ENCODE measurements at places on chromosomes 4 and X. TPM values are rescaled to one million over a fixed set of nuclear protein-coding genes. Genes with fewer than 3 reads are reported as not detected.
A peak's percentile ranks its signal among the peaks of the same experiment; 100 is the strongest.

- no peak for DNase-seq
Observed at GRCh38 chrX:70527610-70528345, 83.1 kb downstream of the DLG3 start.

GRCh38 chrX:139077281-139078250 is 366.0 kb upstream of the FGF13 start:
- no peak for DNase-seq

DNA sequence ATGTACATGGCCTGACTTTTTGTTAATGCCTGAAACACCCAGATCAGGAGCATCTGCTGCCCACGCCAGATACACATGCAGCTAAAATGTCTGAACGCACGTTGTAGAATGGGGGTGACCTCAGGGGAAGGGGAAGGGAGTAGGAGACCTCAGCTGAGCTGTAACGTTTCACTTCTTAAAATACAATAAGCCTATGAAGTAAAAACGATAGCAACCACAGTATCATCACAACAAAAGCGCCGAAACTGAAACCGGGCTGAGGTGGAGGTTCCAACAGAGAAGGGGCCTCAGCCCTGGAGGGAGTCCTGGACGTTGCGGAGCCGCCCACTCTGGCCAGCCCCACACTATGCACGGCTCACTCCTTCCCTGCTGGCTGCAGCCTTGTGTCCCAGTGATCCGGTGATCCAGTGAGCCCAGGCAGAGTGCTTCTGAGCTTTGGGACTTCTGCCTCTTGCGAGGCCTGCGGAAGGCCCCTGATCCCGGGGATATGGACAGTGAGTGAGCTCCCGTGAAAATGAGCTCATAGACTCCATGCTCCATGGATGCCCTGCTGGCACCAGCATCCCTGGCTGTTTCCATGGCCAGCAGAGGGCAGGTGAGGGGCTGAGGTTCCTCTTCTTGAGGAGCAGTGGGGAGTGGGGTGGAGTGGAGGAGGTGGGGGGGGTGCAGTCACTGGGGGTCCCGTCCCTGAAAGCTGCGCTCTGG is 52.0 kb downstream of the HMX1 start:
- DNase-seq = no peak

DNA sequence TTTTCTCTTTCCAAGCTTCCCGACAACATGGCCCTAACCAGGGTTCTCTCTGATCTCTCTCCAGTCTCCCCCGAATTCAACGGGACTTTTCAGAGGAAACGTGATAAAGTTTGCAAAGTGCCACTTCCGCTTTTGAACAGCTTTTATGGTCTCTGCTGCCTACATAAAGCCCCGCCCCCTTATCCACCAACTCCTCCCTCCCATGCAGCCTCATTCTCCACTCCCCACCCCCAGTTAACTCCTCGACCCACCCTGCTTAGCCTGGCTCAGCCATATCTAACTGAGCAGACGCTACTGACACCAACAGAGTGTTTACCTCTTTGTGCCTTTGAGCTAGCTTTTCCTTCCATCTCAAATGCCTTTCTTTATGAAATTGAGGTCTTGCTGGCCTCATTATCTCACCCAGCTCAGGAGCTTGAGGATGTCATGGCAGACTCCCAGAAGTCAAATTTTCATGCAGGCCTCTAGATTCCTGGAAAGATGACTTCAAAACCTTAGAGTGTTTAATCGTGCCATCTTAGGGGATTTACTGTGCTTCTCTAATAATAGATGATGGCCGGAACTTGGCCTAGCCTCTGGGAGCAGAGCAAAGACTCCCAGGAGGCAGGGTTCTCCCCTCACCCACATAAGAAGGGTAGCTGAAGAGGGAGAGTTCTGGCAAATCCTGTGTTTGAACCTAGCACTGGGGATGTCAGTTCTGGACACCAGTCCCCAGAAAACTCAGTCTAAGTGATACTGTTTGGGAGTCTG is 606.0 kb downstream of the BCOR start:
- DNase-seq = no peak

DNA sequence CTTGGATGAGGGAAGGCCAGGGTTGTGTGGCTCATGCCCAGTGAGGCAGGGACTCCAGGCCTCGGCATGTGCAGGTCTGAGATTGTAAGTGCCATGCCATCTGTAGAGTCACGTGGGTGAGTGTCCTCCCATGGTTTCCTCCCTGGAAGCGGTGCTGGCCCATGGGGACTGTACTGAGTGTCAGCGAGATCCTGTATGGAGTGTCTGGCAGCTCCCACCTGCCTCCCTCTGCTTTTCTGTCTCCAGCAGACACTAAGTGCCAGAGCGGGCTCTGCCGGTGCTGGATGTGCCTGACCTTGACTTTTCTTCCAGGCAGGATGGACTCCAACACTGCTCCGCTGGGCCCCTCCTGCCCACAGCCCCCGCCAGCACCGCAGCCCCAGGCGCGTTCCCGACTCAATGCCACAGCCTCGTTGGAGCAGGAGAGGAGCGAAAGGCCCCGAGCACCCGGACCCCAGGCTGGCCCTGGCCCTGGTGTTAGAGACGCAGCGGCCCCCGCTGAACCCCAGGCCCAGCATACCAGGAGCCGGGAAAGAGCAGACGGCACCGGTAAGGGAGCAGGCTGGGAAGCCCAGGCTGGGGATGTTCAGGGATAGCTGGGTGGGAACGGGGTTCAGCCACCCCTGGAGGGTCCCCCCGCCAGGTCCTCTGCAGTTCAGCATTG is 7.6 kb downstream of the WFS1 start:
- no peak for DNase-seq

DNA sequence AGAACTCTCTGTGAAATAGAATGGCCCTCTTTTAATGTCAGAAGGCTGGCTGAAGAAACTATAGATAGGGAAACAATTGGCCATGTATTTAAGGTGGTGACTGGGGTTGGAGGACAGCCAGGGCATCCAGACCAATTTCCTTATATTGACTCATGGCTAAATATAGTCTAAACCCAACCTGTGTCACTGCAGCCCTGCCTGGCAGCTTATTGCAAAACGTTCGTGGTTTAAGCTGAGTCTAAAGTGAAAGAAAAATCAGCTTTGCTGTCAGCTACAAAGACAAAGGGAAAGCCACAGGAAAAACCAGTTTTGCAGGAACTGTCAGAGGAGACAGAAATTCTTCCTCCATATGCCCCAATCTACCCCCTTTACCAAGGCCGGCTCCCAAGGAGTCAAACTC is 902.8 kb upstream of the NDST4 start:
- DNase-seq = no peak

- DNase-seq = peak; percentile 51
Observed at GRCh38 chr4:86452924-86453531, 93.2 kb upstream of the MAPK10 start.

DNA sequence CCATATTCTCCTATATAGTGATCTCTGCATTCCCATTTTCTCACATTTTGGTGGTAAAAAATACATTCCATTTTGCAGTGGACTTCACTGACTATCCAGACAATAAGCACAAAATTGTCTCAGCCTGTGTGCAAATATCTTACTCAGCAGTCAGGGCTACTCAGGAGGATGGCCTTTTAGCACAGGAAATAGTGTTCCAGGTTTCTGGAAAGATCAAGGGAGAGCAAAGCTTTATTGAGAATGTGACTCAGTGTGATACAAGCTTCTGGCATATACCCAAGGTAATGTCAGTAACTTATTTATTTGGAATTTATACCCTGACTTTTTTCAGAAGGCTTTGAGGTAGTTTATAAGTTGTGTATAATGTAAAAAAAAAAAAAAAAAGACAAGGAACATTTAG is 233.4 kb downstream of the TEX13A start:
- no peak for DNase-seq

- no peak for DNase-seq
Observed at GRCh38 chr4:54661686-54662085, 3.9 kb downstream of the KIT start.

GRCh38 chrX:5891378-5891777 is 337.3 kb downstream of the NLGN4X start:
- no peak for DNase-seq

GRCh38 chr4:86544310-86544966 is 49.7 kb upstream of the PTPN13 start:
- no peak for DNase-seq

DNA sequence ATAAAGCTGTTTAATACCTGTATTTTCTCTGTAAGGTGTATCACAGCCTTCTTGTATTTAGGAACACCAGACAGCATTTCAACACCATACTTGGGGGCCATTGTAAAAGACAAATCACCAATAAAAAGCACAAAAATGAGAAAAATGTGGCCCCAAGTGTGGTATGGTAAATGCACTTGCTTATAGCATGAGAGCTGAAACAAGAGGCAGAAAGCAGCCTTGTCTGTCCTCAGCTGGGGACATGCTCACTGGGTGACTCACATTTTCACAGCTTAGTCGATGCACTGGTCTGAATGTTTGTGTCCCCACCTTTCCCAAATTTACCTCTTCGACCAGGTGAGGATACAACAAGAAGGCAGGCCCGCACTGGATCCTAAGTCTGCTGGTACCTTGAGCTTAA is 639.7 kb upstream of the AGA start:
- no peak for DNase-seq

- DNase-seq = no peak
Observed at GRCh38 chrX:65668377-65669310, 1.2 kb downstream of the MSN start.

DNA sequence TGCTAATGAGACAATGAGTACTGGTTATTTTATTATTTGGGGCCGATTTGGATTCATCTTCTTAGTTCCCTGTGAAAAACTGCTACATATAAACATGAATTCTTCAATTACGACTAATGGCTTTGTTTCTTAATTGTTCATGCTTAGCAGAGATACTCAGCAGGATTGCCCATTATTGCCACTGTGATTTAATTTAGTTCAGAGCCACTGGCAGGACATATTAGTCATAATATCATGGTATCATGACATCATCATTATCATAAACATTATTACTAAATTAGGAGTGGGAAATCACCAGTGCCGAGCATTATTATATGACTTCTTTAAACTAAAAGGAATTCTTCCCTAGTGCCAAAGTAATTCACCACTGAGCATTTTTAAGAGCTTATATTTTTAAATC is 201.4 kb downstream of the SPOCK3 start:
- DNase-seq = no peak

- DNase-seq = no peak
Observed at GRCh38 chr4:2861631-2862436, 18.2 kb downstream of the ADD1 start.

DNA sequence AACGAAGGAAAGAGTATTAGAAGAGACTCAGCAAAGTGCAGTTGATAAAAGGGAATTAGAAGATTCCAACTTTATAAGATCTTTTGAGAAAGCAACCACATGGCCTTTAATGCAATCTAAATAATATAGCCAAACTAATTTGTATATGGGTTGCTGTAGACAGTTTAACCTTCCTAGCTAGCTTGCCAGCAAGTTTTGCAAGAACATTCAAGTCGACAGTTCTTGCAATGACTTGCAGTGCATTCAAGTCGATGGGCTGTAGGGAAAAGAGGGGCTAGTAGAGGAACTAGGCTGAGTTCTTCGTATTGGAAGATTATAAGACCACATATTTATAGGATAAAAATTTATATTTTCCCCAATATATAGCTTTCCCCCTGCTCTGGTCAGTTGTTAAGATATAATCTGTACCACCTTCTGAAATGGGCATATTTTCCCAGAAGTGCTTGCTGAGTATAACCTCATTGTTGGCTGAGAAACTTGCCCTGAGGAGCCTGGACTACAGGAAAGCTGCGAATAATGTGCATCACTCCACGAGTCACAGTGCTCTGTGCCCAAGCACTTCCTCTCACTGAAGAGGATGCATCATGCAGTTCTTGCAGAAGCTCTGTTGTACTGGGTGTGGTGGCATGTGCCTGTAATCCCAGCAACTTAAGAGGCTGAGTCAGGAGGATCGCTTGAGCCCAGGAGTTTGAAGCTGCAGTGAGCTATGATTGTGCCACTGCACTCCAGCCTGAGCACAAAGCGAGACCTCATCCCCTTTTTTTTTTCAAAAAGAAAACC is 56.7 kb downstream of the DOCK11 start:
- DNase-seq = no peak

- DNase-seq = peak; percentile 84
Observed at GRCh38 chr4:1856071-1856942, at the start of gene LETM1. Gene LETM1 (minus strand): TSS chr4:1856156. CDS start chr4:1855950, 206 bp downstream.

- DNase-seq = no peak
Observed at GRCh38 chr4:5709207-5709575, 832 bp upstream of the EVC2 start.

DNA sequence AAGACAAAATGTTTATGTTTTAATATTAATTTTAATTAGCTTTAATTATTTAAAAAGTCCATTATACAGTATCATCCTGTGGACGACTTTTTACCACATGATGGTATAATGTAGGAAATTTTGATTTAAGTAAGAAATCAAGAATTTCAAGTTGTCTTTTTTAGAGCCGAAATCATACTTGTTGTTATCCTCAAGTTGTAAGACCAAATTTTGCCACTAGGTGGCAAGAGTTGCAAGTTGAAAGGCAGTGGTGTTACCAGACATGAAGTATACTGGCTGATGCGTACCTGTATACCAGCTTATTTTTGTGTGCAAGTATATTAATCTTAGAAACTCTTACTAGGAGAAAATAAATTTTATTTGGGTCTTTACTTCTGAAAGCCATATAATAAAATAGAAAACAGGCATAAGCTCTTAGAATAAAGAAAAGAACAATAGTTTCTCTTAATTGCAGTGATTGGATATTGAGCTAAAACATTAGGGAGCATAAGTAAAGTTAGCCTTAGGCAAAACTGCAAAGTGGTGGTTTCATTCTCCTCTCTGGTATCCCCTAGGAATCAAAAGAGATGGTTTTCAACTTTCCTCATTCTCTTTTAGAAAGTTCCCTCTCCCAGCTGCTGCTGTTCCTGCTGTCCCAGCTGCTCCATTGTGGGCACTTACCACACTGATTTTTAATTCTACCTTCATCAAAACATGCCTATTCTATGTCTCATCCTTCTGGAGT is 118.0 kb upstream of the WDFY3 start:
- peak; percentile 42 for DNase-seq

DNA sequence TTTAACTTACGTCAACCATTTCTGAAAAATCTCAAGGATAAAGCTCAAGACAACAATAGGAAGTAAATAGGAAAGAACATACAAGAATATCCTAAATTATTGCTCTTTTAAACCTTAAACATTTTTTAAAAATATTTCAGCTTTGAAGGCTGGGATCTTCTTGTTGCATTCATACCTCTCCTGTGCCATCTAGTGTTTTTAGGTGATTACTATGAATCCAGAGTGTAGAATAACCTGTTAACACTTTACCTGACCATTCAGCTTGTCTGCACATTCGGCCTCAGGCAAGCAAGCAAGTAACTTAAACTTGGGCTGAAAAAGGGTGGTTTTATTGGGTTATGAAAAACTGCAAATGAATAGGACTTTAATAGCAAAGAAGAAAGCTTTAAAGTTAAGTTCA is 507.8 kb upstream of the INTU start:
- DNase-seq = no peak

Gene RPA4
- 0.12 TPM for polyA plus RNA-seq

Gene MAGEA10
- not detected for polyA plus RNA-seq

Gene TLR3
- polyA plus RNA-seq = 1.1 TPM

Gene ACSL4
- 157 TPM for polyA plus RNA-seq

Gene SH2D1A
- not detected for polyA plus RNA-seq

Gene NPNT
- not detected for polyA plus RNA-seq

Gene FHDC1
- 0.12 TPM for polyA plus RNA-seq

Gene FDCSP
- not detected for polyA plus RNA-seq

Gene MAGEA4
- polyA plus RNA-seq = not detected

Data from AG04450 (cell line).